ENCODE measurements at places on chromosomes 1 and 21.

DNA sequence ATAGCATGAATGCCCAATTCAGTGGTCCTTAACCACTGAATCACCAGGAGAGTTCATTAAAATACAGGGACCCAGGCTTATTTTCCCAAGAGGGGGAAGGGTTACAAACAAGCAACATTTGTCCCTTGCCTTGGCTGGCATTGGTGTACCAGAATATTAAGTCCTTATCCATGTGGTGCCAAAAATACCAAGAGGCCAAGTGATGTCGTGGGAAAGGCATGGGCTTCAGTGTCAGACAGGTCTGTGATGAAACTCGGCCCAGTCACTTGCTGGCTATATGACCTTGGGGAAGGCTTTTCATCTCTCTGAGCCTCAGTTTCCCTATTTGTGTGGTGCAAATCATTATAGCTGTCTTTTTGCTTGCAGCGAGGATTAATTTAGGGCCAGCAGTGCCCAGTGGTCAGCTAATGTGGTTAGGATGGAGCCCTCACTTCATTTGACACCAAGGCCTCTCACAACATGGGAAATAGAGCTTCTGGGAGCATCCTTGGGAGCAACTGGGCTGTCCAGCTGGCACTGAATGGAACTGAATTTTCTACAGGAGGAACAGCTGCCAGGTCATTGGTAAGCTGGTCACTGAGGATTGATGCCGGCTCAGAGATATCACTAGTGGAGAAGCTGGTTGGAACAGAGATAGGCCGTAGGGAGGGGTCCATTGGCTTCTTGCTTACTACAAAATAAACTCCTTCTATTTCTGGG lies 77.2 kb upstream of the PPP2R5A start:
- DNase-seq = no peak

GRCh38 chr1:11052839-11053757 lies 6.1 kb upstream of the MASP2 start:
- no peak for DNase-seq

GRCh38 chr1:184272175-184272866 lies 114.5 kb upstream of the C1orf21 start:
- DNase-seq = no peak

- DNase-seq = no peak
Measured at GRCh38 chr1:24714859-24715520, 30.3 kb upstream of the CLIC4 start.

- DNase-seq = no peak
Measured at GRCh38 chr1:19780267-19780877, 19.3 kb downstream of the TMCO4 start.

DNA sequence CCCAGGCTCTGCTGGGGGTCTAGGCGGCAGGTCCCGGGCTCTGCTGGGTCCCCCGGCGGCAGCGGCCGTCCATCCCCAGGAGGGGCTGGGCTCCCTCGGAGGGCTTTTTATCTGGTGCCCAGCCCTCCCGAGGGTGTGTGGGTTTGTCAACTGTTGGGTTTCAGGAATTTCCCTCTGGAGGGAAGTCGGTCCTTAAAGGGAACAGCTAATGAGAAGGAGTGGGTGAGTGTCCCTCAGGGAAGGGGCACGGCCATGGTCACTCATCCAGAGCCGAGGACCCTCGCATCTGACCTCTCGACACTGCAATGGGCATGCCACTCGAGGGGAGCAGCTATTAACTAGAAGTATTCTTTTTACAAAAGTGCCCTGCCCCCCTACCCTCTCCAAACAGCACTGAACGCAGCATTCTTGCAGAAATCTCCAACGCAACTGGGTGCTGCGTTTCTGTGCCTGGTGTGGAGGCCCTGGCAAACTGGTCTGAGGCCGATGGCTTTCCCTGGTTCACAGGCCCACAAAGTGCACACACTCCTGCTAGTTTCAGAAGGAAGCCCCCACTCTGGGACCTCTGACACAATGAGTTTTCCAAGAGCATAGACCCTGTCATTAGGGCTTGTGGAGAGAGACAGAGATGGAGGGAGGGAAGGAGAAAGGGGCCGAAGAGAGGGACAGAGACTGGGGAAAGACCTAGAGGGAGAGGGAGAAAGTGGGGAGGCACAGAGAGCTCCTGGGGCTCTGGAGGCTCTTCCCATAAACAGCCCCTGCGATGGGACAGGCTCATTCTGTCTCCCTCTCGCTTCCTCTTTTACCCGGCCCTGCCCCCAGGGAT lies 1.0 kb upstream of the TSPEAR start:
- DNase-seq = no peak

DNA sequence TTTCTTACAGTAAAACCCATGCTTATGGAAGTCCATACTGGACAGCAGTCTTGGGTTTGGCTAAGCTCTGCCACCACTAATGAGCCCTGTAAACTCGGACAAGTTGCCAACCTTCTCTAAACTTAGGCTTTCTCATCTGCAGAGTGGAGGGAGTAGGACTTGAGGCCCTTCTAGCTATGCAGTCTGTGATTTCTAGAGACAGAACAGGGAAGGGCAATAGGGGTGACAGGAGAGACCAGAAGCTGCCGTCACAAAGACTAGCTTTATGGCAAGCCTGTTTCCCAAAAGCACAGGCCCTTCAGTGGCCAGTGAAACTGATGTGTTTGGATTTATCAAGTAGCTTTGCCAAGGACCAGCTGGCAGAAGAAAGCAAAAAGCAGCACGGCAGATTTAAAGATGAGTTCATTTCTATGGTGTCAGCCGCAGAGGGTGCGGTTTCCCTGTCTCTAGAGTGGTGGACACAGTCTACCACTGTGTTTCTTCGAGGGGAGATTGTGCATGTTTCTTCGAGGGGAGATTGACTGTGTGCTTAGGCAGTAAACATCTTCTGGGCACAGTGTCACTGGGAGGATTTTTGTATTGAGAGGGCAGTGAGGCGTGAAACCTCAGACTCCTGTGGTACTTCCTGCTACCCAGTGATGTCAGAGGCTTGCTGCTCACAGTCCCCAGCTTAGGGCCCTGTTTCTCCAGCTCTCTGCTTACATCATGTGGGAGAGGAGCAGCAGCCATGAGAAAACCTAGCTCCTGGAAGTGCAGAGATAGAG lies 119.0 kb downstream of the ROR1 start:
- no peak for DNase-seq

GRCh38 chr1:243393096-243393495 lies 137.3 kb downstream of the SDCCAG8 start:
- no peak for DNase-seq

GRCh38 chr1:117128323-117129079 lies 7.0 kb upstream of the TRIM45 start:
- DNase-seq = no peak

DNA sequence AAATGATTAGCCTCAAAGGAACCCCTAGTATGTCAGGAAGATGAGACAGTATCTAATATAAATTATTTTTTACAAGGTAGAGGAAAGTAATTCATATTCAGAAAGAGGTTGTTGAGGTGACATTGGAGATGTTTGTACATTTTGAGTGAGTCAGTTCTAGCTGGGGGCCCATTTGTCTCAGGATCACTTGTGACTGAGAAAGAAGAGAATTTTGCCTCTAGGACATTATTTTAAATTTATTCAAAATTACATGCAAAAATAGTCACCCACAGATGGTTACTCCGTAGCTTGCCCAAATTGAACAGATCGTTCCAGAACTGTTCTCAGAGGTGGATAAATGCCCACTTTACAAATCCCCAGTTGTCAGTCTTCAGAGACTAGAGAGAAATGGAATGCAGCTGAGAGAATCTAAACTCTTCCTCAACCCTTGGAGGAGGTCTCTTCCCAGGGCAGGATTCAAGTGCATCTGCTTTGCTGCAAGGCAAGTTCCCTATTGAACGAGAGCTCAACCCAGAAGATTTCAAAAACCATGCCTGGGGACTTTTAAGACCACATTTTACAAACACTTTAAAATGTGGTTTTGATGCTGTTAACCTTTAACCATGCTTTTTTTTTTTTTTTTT lies 987.8 kb upstream of the ADAMTS5 start:
- DNase-seq = no peak

GRCh38 chr1:12188115-12188514 lies 21.3 kb downstream of the TNFRSF1B start:
- DNase-seq = no peak

All from stimulated activated CD8-positive, alpha-beta memory T cell treated with anti-CD3 and anti-CD28 coated beads, Interleukin-7, amount 100 ng/mL, for 24 hours (primary cell).